ENCODE measurements at places on chromosomes 3 and 15.

GRCh38 chr3:177484926-177485325, 287.6 kb upstream of the TBL1XR1 start:
- DNase-seq = no peak

DNA sequence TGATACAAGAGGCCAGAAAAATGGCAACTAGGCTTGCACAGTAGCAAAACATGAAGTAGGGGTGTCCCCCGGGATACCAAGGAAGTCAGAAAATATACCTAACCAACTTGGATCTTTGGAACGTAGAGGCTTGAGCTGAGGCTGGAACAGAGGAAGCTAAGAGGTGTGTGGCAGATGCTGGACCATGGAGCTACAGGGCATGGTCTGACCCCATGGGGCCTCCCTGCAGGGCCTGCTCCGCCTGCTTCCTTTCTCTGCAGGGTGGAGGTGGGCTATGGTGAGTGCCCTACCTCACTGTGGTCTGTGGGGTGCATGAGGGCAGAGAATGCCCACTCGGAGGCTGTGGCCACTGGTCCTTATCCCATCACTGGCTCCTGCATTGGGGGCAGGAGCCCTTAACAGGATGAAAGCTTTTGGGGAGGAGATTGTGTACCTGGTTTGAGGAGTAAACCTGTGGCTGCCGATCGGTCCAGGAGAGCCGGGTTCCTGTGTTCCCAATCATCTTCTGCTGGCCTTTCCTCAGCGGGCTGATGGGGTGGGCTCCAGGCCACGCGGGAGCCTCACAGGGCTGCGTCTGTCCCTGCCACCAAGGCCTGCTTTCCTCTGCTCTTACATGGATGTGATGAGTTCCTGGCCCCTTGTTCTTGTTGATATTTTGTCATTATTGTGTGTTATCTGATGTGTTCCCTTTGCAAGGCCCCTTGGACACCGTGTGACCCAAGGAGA, 96.8 kb downstream of the OCA2 start:
- DNase-seq = no peak

- DNase-seq = no peak
Observed at GRCh38 chr15:86797135-86797534, 717.5 kb downstream of the AGBL1 start.

- DNase-seq = no peak
Observed at GRCh38 chr3:2343031-2343682, 244.5 kb downstream of the CNTN4 start.

DNA sequence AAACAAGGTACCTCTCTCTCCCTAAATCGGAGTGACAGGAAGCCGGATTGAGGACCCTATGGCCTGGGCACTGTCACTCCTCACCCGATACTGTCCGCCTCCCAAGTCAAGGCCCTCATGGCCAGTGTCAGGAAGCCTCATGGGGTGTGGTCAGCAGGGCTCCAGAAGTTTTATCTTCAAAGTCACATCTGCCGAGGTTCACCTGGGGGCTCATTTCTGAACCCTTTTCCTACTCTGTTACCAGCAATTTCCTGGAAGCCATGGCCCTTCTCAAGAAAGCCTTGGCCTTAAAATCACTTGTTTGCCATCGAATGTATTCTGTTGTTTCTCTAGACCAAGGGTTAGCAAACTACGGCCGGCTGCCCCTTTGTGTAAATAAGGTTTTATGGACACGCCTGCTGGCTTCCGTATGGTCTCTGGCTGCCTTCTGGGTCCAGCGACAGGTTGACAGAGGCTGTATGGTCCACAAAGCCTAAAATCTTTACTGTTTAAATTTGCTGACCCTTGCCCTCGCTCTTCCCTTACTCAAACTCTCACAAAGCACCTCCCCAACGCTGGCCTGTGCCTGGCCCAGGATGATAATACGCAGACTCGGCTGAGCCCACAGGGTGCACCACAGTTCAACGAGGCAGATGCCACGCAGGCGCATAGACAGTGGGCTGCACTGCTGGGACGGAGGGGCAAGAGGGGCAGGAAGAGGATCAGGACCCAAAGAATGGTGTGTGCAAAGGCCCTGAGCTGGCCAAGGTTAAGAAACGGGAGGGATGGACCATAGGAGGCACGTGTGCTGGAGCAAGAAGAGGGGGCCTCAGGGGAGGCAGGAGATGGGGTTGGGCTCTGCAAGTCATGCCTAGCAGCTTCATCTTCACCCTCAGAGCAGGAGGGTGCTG, 24.7 kb upstream of the DUSP7 start:
- no peak for DNase-seq

- DNase-seq = no peak
Observed at GRCh38 chr15:35932531-35932930, 386.6 kb upstream of the DPH6 start.

DNA sequence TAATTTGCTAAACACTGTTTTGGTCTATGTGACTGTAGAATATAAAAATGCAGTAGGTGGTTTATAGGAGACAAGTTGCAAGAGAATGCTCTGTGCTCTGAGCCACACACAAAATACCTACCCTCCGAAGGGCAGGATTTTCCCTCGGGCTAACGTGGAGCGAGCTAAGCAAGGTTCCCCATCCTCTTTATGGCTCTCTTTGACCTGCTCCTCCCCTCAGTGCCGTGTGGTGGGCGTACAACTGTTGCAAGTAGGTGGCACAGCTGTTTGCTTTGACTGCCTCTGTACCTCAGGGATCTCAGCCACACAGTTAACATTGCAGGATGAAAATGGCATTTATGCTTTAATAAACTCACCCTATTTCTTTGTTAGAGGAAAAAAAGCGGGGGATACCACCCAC, 339.1 kb downstream of the SATB1 start:
- DNase-seq = no peak

DNA sequence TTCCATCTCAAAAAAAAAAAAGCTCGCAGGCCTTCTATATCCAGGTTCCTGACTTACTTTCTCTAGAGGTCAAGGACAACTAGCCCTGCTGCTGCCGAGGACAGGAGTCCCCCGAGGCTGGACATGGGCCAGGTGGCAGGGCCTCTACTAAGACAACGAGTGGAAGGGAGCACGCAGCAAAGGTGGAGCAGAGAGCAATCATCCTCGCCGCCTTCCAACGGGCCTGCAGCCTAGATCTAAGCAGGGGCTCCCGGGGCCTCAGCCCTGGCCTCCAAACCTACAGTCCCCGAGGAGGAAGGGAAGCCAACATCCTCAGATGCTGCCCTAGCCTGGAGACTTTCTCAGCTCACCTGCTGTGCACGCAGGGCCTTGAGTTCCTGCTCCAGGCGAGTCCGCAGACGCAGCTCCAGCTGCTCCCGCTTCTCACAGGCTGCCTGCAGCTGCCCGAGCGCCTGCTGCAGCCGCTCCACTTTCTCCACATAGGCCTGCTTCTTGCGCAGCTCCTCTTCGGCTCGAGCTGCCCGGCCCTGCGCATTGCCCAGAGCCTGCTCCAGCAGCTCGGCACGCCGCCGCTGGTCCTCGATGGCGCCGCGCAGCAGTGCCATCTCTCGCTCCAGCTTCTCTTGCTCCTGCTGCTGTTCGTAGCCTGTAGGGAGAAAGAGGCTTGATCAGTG, 12.9 kb downstream of the AMOTL2 start:
- DNase-seq = no peak

DNA sequence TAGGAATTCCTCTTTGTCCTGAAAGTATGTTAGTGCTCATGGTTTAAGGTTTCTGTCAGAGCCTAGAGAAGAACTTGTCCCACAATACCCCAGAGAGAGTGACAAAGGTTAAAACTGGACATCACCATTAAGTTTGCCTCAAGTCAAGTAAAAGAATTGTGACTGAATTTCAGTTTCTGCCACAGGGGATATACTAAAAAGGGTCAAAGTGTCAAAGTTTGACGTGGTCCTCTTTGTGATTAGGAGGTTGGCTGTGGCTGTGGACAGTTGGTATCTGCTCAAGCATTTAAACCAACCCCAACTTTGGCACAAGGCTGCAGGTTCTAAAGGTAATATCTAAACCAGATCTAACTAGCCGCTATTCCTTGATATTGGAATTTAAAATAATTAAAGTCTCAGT, 26.1 kb downstream of the FMN1 start:
- DNase-seq = no peak

DNA sequence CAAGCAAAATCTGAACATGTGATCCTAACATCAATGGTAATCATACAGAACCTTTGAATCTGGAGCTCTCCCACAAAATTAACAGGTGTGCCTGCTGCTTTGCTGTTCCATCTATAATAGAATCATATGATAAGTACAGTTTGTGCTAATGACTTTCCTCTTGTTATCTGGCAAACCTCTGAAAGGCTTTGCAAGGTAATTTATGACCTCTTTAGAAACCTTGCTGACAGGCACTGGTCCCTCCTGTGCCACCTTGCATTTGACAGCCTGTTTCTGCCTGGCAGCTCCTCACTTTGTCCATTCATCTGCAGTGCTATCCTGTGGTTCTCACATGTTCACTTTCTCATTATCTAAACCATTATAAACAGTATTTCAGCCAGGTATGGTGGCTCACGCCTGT, 10.2 kb upstream of the HTR3C start:
- DNase-seq = no peak

GRCh38 chr3:178750639-178751300, 214.5 kb downstream of the KCNMB2 start:
- no peak for DNase-seq

- DNase-seq = no peak
Observed at GRCh38 chr3:79985816-79986215, 218.0 kb upstream of the ROBO1 start.

DNA sequence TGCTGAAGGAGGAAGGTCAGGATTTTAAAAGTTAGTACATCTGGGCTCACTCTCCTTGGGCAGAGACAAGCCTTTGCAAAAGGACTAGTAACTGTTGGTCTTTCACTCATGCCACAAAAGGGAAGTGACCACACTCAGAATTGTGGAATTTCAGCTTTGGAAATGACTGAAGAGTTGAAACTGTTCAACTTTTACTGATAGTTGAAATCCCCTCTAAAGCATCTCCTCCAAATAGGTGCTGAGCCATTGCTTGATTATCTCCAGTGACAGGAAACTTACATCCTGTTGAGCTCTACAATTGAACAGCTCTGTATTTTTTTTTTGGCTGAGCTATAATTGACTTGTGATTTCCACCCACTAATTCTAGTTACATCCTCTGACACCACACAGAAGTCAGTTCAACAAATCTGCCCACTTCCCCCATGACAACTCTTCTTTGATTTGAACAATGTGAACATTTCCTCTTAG, 254.8 kb upstream of the TPRG1 start:
- DNase-seq = no peak

GRCh38 chr15:85752491-85752961, 42.2 kb downstream of the KLHL25 start:
- no peak for DNase-seq

GRCh38 chr15:87632364-87632763, 624.2 kb downstream of the NTRK3 start:
- DNase-seq = no peak

GRCh38 chr3:18355832-18356231, 69.3 kb downstream of the SATB1 start:
- DNase-seq = no peak

- DNase-seq = no peak
Observed at GRCh38 chr3:31882895-31883294, 98.2 kb downstream of the OSBPL10 start.

GRCh38 chr15:42059661-42060476, 34.5 kb downstream of the PLA2G4D start:
- peak; percentile 51 for DNase-seq

Data from stimulated activated CD4-positive, alpha-beta T cell treated with anti-CD3 and anti-CD28 coated beads, Interleukin-4, amount 100 ng/mL, for 48 hours (primary cell).